Eye (tissue), 1 donor: ENCODE measurements at places on chromosomes 5 and 9.

DNA sequence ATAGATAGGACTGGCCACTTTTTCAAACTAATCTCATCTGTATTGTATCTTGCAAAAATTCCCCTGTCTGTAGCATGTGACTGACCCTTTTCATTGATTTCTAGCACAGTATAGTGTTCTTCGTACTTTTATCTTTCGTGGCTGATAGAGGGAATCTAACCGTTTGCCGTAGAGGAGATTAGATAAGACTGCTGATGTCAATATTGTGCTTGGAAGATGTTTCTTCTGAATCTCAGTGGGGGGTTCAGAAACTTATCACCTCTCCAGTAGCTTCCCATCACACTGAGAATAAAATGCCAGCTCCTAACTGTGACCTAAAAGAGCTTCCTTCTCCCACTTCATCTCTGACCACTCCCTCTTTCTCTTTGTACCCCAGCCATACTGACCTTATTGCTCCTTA, 25.4 kb upstream of the ALDOB start:
- no peak for DNase-seq

DNA sequence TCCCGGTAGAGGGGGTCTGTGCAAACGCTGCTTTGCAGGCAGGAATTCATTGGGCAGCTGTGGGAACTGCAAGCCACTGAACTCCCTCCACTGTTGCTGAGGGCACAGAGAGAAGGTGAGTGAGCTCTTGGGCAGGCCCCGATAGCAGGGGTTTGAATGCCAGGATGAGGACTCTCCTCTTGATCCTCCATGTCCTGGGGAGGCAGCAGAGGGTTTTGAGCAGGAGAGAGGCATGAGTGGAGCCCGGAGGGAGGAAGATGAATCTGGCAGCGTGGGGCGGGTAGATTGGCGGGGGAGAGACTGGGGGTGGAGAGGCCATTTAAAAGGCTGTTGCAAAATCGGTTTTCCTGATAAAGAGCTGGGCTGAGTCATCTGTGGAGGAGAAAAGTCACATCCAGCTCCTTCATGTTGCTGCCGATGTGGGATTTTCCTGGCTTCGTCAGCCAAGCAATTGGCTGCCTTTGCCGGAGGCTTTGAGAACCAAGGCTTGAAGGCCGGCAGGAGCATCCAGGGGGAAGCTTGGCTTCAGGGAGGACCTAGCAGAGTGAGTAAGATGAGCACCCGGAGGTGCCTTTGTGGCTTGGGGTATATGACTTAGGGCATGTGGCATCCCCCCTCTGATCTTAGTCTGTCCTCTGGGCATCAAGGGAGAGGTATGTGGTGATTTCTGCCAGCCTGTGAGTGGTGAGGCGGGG, at the start of gene SYNPO:
SYNPO (plus strand) TSS at position 350 of the 695 bp plus-strand sequence. CDS start 7,616 bp downstream, outside the sequence.
- no peak for DNase-seq

DNA sequence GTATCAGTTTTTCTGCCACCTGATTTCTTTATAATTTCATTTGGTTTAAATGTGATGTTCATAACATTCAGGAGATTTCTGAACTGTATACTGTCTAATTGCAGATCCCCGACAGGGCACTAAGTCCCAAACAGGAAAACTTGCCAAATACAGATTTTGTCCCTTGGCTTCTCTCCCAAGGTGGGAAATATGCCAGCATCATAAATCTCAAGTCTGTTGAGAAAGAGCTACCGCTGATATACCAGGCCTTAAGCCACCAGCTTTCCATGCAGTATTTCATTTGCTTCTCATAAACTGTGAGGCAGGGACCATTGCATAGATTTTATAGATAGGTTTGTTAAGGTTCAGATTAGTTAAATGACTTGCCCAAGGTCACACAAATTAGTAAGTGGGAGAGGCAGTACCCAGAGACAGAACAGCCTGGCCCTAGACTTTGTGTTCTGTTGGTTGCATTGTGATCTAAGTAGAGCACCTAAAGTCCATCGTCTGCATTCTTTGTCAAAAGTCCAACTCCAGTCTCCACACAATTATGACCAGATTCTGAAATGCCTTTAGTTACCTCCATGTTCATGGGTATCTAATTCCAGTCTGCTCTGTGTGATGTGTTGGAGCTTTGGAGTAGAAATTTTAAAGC, 16.2 kb downstream of the GPR21 start:
- DNase-seq: no peak

- no peak for DNase-seq
Measured at GRCh38 chr5:174418809-174419539, 305.4 kb upstream of the MSX2 start.

DNA sequence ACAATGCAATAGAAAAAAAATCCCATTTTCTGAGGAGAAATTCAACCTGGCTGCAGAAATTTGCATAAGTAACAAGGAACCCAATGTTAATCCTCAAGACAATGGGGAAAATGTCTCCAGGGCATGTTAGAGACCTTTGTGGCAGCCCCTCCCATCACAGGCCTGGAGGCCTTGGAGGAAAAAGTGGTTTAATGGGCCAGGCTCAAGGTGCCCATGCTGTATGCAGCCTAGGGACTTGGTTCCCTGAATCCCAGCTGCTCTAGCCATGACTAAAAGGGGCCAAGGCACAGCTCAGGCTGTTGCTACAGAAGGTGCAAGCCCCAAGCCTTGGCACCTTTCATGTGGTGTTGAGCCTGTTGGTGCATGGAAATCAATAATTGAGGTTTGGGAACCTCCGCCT, 66.5 kb downstream of the ALDH1A1 start:
- no peak for DNase-seq

DNA sequence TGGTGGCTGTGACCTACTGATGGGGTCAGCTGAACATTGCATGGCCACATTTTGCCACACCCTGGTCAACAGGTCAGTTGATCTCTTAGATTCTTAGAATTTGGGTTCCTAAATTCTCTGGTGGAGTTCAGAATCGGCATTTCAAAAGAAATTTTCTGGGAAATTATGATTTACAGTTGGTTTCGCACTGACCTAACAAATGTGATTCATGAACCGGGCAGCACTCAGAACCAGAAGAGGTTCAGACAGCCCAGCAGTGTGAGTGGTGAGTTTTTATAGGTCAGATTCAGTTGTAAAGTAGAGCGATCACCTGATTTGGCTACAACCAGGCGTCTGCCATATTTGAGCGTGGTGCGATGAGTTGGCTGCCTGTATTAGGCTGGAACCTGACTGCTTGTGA, 163.7 kb upstream of the GAS1 start:
- no peak for DNase-seq

DNA sequence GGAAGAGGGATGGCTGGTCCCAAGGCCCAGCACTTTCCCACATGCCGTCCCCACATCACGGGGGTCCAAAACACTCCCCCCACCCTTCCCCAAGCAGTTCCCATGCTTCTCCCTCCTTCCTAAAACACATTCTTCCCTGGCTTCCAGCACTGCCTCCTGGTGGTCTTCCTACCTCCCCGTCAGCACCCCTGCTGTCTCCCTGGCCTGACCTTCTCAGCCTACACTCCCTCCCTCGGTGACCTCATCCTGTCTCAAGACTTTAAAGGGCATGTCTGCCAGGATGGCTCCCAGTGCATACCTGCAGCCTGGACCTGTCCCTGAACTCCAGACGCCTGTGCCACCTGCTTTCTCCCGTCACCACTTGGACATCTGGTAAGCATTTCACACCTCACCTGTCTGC, 4.3 kb upstream of the NCS1 start:
- no peak for DNase-seq

- no peak for DNase-seq
Measured at GRCh38 chr9:114947058-114947457, 16.7 kb upstream of the TNFSF8 start.

GRCh38 chr9:22342491-22343217, 104.0 kb upstream of the DMRTA1 start:
- peak; percentile 5 for DNase-seq

- no peak for DNase-seq
Measured at GRCh38 chr5:126428421-126428820, 5.2 kb downstream of the GRAMD2B start.

- DNase-seq: no peak
Measured at GRCh38 chr9:87223392-87224246, 274.0 kb upstream of the DAPK1 start.
